ENCODE measurements at places on chromosomes 12 and 14. TPM values are rescaled to one million over a fixed set of nuclear protein-coding genes. Genes with fewer than 3 reads are reported as not detected.

DNA sequence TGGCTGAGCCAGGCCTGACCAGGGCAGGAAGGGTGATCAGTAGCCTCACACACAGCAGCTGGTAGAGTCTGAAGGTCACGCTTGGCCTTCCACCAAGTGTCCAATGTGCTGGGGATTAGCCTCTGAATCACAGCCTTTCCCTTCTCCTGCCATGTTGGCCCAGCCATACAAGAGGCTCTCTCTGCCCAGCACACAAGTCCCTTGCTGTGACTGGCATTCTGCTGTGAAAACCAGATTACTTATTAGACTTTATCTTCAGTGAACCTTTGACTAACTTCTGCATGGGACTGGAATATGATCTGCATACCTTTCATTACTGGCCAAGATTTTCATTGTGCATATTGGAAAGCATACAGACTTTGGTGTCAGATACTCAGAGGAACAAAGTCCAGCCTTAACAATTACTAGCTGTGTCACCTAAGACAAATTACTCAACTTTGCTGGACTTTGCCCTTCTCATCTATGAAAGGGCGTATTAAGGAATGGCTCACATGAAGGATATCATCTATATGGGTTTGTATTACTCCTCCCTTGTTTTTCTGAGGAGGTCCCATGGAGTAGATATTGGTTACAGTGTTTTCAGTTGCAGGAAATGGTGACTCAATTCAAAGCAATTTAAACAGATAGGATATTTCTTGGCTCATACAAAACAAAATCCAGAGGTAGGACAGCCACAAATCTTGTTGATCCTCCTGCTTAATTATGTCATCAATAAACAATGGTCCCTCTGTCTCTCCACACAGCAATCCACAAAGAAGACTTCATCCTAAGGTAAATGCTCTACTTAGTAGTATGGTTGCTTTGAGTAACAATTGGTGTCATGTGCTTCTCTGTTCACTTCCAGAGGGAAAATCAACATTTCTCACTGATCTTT lies 99.6 kb downstream of the DYRK2 start:
- H3K4me3 ChIP-seq: no peak overlapping the region
- no peaks in the 10 kb centered on the region for H3K27me3 ChIP-seq
- H3K36me3 ChIP-seq: no peaks in the 10 kb centered on the region
- peaks cover 10% of the 10 kb centered on the region for H3K4me1 ChIP-seq
- DNase-seq: peak; percentile 89

DNA sequence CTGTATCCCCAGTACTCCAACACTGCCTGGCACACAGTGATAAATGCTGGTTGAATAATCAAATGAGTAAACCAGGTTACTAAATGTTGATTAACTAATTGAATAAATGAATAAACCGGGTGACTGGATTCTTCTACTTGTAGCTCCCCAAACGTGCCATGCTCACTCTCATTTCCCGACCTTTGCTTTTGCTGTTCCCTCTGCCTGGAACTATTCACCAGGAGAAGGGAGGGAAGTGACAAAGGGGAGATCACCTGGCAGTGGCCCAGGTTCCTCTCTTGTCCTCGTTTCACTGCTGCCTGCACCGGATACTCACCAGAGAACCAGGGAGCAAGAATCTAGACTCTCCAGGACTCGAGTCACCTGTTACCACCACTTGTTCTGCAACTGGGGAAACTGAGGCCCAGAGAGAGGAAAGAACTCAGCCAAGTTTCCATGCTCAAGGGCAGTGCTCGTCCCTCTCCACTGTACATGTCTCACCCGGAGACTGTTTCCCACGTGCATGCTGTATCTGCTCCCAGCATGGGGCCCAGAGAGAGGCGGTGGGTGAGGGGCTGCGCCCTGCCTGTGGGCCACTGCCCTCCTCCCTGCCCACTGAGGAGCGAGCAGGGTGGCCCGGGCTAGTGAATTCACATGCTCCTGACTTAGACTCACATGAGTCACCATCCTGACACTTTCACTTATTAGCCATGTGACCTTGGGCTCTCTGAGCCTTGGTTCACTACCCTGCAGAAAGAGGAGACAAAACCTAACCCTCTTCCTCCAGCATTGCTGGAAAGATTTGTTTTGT lies 17.7 kb upstream of the POP5 start:
- DNase-seq: peak; percentile 30
- no peak overlapping the region for H3K27ac ChIP-seq
- no peak overlapping the region for H3K4me3 ChIP-seq
- H3K4me1 ChIP-seq: no peaks in the 10 kb centered on the region
- no peaks in the 10 kb centered on the region for H3K36me3 ChIP-seq

GRCh38 chr14:74952697-74953484 lies 2.5 kb downstream of the PGF start:
- H3K27me3 ChIP-seq: peaks cover 51% of the 10 kb centered on the region
- no peak overlapping the region for H3K4me3 ChIP-seq
- DNase-seq: no peak
- H3K4me1 ChIP-seq: peaks cover 36% of the 10 kb centered on the region

Gene NFYB
- 22.2 TPM for total RNA-seq

DNA sequence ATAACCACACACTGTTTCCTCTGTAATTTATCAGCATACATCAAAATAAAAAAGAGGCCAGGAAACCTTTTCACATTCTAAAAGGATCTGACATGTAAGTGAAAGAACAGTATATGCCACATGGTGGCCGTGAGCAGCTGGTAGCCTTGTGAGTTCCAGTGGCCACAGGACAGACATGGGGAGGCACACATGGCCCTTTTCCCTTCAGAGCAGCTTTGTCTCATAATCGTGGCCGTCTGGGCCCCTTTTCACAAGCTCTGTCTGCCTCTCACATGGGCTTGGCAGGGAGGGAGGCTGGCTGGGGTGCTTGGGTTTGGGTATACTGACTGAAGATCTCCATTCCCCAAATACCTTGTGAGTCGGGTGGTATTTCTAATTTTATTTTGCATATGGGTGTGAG lies 1.5 kb upstream of the ZDHHC22 start:
- H3K27ac ChIP-seq: no peak overlapping the region
- H3K27me3 ChIP-seq: peaks cover 96% of the 10 kb centered on the region
- H3K4me1 ChIP-seq: peaks cover 31% of the 10 kb centered on the region
- no peak overlapping the region for H3K4me3 ChIP-seq
- no peaks in the 10 kb centered on the region for H3K36me3 ChIP-seq
- DNase-seq: peak; percentile 33

DNA sequence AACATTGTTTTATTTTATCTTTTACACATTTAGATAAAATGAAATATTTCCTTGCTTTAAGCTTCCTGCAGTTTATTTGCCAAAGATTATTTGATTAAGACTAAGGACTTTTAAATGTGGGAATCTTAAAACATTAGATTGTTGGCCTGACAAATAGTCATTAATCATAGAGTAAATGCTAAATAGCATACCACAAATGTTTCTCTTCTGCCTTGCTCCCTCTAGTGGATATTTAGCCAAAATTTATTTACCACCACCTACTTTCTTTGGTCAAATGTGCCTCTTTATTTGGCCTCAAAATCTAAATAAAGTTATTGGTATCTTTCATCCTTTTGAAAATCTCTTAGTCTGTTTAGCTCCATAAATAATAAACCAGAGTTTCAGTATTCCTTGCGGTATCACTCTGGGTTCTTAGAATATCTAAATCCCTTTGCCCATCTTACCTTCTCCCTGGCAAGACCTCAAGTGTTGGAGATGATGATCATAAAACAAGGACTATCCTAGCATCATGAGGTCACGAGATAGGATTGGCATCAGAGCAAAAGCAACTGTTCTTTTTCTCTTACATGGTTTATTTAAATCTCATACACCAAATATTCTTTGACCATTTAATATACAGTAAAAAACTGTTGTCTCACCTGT lies 150.6 kb upstream of the AEBP2 start:
- no peak for DNase-seq
- H3K27me3 ChIP-seq: no peaks in the 10 kb centered on the region
- H3K4me3 ChIP-seq: no peak overlapping the region
- H3K4me1 ChIP-seq: no peaks in the 10 kb centered on the region
- peaks cover 25% of the 10 kb centered on the region for H3K36me3 ChIP-seq
- H3K27ac ChIP-seq: no peak overlapping the region

DNA sequence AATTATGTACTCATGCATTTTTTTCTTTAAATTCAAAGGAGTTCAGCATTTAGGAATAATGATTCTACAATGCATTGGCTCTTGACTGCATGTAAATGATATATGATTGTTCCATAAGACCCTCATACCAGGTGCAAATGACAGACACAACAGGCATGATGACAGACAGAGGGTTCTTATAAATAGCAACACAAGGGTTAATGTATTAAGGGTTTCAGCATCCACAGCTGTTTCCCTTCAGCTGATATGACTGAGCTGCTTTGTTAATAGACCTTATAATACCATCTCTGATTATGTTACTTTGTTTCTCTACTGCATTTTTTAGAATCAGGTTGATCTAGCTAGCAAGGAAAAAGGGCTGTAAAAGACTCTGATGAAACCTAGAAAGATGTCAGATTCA lies 90.8 kb upstream of the TMTC2 start:
- H3K36me3 ChIP-seq: no peaks in the 10 kb centered on the region
- no peak overlapping the region for H3K4me3 ChIP-seq
- no peak overlapping the region for H3K27ac ChIP-seq

Gene COX14
- 26.5 TPM for total RNA-seq

- no peak for DNase-seq
- H3K4me3 ChIP-seq: no peak overlapping the region
Measured at GRCh38 chr14:23877111-23877510, 76.5 kb upstream of the DHRS4 start.

- no peak overlapping the region for H3K4me3 ChIP-seq
- DNase-seq: no peak
- peaks cover 7% of the 10 kb centered on the region for H3K36me3 ChIP-seq
- peaks cover 4% of the 10 kb centered on the region for H3K4me1 ChIP-seq
- no peaks in the 10 kb centered on the region for H3K27me3 ChIP-seq
Measured at GRCh38 chr12:119705182-119705581, 37.2 kb downstream of the PRKAB1 start.

DNA sequence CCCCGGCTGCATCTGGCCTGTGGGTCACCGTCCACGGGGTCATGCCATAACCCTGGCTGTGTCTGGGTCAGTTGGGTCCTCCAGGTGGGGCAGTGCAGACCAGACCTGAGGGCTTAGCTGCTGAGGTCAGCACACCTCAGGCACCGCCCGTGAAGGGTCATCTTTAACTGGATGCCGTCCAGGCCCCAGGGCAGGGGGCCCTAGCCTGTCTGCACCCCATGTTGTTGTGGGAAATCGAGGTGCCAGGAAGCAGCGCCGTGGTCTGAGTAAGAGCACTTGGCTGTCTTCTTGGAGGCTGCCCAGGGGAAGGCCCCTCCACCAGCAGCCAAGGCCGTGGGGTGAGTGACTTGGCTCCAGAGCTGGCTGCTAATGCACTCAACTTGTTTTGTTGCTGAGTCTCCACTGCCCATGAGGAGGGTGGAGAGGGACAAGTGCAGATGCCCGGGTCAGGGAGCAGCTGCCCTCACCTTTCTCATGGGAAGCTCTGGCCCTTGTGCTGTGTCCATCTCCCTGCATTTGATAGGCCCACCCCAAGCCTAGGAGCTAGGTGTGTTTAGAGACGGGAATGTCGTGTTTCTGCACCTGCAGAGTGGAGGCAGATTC lies 317.2 kb downstream of the TMEM121 start:
- H3K36me3 ChIP-seq: no peaks in the 10 kb centered on the region
- no peak overlapping the region for H3K27ac ChIP-seq
- H3K27me3 ChIP-seq: peaks cover 22% of the 10 kb centered on the region
- H3K4me1 ChIP-seq: no peaks in the 10 kb centered on the region
- no peak for DNase-seq

GRCh38 chr14:68952531-68953195 lies 26.4 kb downstream of the ACTN1 start:
- no peaks in the 10 kb centered on the region for H3K36me3 ChIP-seq
- H3K4me1 ChIP-seq: peaks cover 100% of the 10 kb centered on the region
- H3K27ac ChIP-seq: peak overlapping the region; percentile 85
- H3K4me3 ChIP-seq: peak overlapping the region; percentile 16

GRCh38 chr12:12686925-12687324 lies 9.1 kb downstream of the GPR19 start:
- H3K36me3 ChIP-seq: no peaks in the 10 kb centered on the region
- no peak overlapping the region for H3K27ac ChIP-seq
- DNase-seq: no peak
- no peaks in the 10 kb centered on the region for H3K4me1 ChIP-seq
- no peaks in the 10 kb centered on the region for H3K27me3 ChIP-seq
- H3K4me3 ChIP-seq: no peak overlapping the region

GRCh38 chr12:45522227-45522626 lies 207.3 kb upstream of the ARID2 start:
- no peaks in the 10 kb centered on the region for H3K27me3 ChIP-seq
- no peak overlapping the region for H3K27ac ChIP-seq
- H3K4me3 ChIP-seq: no peak overlapping the region
- no peaks in the 10 kb centered on the region for H3K36me3 ChIP-seq
- no peak for DNase-seq
- no peaks in the 10 kb centered on the region for H3K4me1 ChIP-seq

Gene MYL2
- not detected for total RNA-seq

DNA sequence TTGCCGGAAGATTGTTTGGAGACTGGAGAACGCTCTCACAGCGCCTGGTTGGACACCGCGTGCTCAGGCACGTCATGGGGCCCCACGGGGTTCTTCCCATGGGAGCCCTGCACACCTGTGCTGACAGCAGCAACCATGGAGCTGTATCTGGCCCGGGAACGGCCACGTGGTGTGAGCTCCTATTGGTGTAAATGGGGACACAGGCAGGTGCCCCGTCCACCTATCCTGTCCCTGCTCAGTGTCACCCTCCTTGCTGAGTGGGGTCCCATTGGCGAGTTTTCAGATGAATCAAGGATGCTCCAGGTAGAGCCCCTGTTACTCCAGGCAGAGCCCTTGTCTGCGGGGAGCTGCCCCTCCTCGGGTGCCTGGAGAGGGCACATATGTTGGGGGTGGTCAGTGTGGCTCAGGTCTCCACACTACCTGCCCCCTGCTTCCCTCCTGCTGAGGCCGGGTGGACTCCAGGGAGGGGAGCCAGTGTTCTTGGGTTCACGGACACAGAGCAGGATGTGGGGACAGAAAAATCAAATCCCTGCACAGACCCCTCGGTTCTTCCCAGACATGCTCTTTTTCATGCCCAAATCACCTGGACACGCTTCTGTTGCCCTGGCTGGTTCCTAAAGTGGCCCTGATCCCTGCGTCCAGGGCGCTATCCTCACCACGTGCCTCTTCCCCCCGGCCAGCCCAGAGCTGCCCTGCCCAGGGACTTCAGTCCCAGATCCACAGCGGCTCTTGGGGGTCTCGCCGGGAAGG lies 250.1 kb downstream of the ADGRD1 start:
- H3K4me3 ChIP-seq: no peak overlapping the region
- no peak overlapping the region for H3K27ac ChIP-seq
- H3K4me1 ChIP-seq: no peaks in the 10 kb centered on the region

DNA sequence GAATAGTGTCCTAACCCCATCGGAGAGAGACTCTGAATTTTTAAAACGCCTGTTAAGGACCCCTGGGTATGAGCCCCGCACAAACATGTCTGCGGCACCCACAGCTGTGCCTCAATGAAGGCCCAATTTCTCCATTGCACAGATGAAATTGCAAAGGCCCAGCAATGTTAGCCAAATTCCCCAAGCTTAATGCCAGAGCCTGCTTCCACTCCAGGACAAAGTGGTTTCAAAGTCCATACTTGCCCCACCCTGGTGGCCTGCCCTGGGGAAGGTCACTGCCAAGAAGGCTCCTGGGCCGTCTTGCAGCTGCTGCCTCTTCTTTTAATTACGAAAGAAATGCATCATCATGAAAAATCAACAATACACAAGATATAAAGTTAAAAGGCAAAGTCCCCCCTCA lies 1179.7 kb downstream of the VRK1 start:
- H3K36me3 ChIP-seq: no peaks in the 10 kb centered on the region
- H3K27me3 ChIP-seq: no peaks in the 10 kb centered on the region
- H3K27ac ChIP-seq: peak overlapping the region; percentile 57
- H3K4me3 ChIP-seq: no peak overlapping the region

Gene MANSC4
- not detected for total RNA-seq

Gene GOLGA5
- total RNA-seq: 35.8 TPM

GRCh38 chr14:91009501-91010152 lies 50.8 kb downstream of the RPS6KA5 start:
- H3K27me3 ChIP-seq: no peaks in the 10 kb centered on the region
- no peak for DNase-seq
- H3K36me3 ChIP-seq: no peaks in the 10 kb centered on the region
- H3K4me3 ChIP-seq: no peak overlapping the region

Gene ACVRL1
- total RNA-seq: 36.2 TPM
